Stimulated activated CD4-positive, alpha-beta T cell treated with anti-CD3 and anti-CD28 coated beads, Interleukin-12 subunit alpha, Interleukin-12 subunit beta, amount 100 ng/mL, for 24 hours (primary cell): ENCODE measurements at places on chromosomes 12 and 14.

DNA sequence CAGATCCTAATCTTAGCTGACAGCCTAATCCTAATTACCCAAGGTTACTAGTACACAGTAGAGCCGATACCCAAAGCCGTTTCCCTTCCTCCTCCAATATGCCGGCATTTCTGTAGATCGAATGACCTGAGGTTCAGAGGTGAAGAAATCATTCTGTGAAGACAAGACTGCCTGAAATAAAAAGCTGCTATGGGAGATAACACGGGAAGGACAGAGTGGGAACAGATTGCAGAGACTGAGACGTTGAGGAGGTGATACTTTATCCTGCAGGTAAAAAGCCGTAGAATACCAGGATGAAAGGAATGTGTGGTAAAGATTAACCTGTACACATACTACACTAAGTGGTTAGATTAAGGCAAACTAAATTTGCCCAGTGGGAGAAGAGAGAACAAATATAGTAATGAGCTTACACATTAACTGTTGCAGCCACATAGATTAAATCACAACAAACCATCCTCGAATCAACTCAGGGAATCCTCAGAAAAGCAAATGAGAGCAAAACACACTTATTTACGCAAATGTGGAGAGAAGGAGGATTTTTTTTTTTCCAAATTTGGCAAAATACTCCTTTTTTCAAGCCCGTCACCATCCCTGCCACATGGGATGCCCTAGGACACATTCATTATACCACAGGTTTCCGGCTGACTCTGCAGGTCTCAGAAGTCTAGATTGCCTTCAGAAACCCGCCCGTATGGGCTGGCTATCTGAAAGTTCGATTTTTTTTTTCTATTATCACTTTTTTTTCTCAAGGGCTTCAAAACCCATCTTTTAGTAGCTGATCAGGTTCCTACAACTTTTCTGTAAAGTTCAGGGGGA lies 188.0 kb downstream of the TTC8 start:
- no peak for DNase-seq

- DNase-seq = no peak
Measured at GRCh38 chr12:99066726-99067125, 421.6 kb downstream of the APAF1 start.

GRCh38 chr14:23326491-23327332 lies 5.5 kb downstream of the PABPN1 start:
- no peak for DNase-seq

- DNase-seq = no peak
Measured at GRCh38 chr14:84250893-84251292, 1279.1 kb upstream of the FLRT2 start.

GRCh38 chr12:30796313-30796780 lies 41.6 kb upstream of the CAPRIN2 start:
- DNase-seq = no peak

GRCh38 chr14:103504991-103505565 lies 17.6 kb downstream of the CKB start:
- DNase-seq = no peak

- DNase-seq = no peak
Measured at GRCh38 chr12:12651752-12652151, 40.1 kb downstream of the CREBL2 start.

- peak; percentile 67 for DNase-seq
Measured at GRCh38 chr12:6363330-6364043, 11.9 kb downstream of the SCNN1A start.
